ENCODE measurements at places on chromosomes 1 and 21.

- DNase-seq = no peak
These were observed 34.7 kb downstream of the STYXL2 start for GRCh38 chr1:167128261-167129227.

DNA sequence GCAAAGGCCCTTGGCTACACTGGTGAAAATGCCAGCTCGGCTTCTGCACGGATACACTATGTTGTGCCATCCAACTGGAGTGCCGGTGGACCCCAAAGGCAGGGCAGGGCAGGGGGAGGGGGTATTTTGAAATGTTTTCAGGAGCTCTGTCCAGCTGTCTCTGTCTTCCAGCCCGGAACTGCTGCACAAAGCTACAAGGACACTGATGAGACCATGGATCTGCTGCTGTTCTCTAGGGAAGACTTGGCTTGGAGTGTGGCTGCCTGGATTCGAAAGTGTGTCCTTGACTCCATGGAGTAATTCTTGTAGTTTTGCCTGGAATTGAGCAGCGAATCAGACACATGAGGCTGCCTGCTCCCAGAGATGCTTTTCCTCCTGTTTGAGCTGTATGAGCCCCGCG is 42.4 kb downstream of the TTC39A start:
- no peak for DNase-seq

DNA sequence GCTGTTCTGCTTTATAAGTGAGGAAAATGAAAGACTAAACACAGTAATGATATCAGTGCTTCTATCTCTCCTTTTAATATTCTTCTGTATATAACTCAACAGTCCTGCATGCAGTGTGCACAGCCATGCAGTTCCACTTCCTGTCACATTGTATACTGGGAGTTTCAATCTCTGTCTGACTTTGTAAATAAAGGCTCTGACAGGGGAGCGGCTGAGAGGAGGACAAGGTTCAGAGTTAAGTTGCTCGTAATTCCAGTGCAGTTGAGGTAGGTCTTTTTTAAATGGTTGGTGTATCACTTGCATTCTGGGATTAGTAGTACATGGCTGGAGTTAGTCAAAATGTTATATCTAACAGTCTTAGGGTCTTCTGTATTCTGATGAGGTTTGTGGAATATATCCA is 264.5 kb downstream of the OLFM3 start:
- DNase-seq = no peak

DNA sequence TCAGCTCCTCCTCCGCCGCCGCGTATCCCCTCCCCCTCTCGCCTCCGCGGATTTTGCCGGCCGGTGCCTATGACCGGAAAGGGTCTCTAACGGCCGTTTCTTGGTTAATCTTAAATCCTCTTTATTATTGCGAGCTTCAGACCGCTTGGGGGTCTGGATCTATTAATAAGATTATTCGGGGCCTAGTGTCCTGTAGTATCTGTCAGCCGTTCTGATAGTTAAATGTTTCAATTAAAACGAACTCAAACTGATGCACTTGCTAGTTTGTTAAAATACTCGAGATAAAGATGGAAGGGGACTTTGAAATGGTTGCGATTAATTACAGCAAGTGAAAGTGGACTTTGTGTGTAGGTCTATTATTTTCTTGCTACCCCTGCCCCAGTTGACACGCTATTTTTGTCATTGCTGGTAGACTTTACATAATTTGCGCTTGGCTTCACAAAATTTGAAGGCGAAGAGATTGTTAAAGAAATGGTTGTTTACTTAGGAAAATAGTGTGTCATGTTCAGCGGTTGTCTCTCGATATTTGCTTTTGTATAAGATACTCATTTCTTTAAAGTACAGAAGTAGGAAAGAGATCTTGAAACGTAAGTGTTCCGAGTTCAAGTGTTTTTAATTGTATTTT is 779 bp downstream of the SON start:
- peak; percentile 82 for DNase-seq

GRCh38 chr1:56297208-56297607 is 282.2 kb downstream of the PLPP3 start:
- DNase-seq = no peak

DNA sequence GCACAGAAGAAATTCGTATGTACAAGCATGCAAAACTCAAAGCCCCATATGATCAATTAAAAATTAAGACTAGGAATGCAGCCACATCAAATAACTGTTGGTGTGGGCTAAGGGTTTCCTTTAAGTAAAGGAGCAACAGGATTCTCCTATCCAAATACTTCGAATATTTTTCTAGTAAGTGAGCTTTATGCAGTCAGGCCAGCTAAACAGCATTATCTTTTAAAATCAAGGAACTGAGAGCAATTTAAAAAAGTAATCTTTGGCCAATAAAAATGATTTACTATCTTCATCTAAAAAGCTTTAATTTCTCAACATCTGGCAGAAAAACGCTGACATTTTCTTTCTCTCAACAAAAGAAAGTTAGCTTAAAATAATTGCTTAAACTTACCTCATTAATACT is 19.8 kb downstream of the CNN3 start:
- DNase-seq = no peak

DNA sequence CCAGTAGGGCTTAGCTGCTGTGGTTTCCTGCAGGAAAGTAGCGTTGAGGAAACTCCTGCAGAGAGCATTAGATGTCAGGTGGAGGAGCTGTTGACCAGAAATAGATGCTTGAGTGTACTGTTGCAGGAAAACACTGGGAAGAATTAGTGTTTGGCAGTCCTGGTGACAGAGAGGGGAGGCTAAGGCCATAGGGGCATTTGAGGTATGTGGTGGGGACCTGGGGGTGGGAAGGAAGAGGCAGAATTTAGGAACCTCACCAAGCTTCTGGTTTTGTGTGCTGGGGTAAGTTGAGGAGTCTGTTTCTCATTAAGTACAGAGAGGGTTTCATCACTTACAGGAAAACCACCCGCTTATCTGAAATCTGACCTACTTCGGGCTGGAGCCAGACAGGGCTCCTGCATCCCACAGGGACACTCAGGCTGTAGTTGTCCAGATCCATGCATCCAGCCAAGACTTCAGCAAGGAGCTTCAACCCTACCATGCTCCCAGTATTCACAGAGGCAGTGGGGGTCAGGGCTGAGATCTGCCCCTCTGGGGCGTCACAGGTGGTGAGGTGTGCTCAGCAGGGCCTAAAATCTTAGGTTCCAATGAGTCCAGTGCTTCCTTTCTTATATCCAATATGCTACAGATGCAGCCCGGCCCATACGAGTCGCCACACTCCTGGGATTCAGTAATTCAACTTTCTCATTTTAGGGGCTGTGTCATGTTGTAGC is 15.1 kb downstream of the SH2D2A start:
- DNase-seq = no peak

DNA sequence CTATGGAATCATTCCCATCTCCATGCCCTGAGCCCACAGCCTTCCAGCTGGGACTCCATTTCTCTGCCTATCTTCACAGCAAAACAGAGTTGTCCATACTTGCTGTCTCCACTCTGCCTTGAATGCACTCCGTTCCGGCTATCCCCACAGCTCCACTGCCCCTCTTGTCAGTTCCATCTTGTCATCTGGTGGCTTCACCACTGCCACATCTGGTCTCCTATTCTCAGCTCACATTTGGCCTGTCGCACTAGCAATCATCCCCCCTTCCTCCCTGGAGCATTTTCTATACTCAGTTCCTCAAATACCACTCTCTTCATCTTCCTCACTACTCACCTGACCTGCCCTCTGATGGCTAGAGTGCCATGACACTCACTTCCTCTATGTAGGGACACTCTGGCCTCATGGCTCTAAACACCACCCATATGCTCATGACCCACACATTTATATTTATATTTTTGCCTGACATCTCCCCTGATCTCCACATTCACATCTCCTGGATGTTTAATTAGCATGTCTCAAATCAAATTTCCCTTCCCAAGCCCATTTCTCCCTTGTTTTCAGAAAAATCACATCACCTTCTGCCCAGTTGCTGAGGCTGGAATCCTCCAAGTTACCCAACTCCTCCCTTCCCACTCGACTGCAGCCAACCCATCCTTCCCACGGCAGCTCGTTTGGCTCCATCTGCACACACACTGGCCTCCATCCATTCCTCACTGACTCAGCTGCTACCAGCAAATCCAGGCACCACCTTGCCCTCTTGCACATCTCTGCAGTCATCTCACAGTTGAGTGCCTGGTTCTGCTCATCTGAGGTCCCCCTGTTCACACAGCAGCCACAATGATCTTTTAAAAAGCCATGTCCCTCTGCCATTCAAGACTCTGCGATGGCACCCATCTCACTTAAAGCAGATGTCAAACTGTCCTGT is 6.1 kb downstream of the ZNF692 start:
- DNase-seq = no peak
